Activated CD4-positive, alpha-beta T cell treated with anti-CD3 and anti-CD28 coated beads, Interleukin-2, amount 10 ng/mL, durations not matched to agents 7 days and 5 days (primary cell): ENCODE measurements at places on chromosomes 11 and 22.

GRCh38 chr11:34706709-34707461 lies 86.0 kb downstream of the EHF start:
- no peak for DNase-seq

DNA sequence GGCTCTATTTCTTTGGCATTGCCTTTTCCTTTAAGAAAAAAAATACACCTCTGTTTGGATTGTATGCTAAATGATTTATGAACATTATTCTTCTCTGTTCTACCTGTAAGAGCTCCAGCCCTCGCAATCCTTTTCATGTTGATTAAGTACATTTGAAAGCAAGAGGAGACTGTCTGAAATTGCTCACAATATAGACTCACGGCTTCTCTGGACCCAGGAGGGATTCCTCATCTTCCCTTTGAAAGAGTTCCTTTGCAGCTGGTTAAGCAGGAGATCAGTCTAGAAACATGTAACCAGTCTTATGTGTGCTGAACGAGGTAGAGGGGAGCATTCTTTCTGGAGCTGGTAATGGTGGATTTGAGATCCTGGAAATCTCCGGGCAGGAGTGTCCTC lies 47.4 kb downstream of the PKNOX2 start:
- DNase-seq: no peak

GRCh38 chr11:830295-831117 lies 2.2 kb upstream of the CD151 start:
- DNase-seq: peak; percentile 46

DNA sequence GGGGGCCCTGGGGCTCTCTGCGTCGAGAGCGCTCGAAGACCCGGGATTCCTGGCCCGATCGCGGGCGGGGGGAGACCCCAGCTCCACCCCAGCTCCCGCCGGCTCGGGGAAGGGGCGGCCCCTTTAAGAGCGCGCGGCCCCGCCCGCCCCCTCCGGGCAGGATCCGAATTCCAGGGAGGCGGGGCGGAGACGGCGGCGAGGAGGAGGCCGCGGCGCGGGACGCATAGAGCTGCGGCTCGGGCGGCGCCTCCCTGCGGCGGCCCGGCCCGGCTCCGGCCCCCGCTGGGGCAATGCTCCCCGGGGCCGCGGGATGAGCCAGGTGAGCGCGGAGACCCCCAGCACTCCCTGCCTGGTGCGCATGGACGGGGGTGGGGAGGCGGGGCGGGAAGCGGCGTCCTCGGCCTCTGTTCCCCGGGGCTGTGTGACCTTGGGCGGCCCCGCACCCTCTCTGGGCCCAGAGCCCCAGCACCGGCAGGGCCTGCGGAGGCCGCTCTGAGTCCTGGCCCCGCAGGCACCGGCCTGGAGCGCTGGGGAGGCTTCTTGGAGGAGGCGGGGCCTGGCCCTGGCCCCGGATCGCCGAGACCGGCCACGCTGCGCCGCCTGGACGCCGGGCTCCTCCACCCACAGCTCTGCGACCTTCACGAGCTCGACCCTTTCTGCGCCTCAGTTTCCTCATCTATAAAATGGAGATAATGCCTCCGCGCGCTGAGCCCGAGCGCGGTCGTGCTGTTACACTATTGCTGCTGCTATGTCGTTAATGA lies 565 bp downstream of the GAS2L1 start:
- DNase-seq: peak; percentile 30

GRCh38 chr11:59272771-59273372 lies 60.1 kb upstream of the MPEG1 start:
- no peak for DNase-seq

DNA sequence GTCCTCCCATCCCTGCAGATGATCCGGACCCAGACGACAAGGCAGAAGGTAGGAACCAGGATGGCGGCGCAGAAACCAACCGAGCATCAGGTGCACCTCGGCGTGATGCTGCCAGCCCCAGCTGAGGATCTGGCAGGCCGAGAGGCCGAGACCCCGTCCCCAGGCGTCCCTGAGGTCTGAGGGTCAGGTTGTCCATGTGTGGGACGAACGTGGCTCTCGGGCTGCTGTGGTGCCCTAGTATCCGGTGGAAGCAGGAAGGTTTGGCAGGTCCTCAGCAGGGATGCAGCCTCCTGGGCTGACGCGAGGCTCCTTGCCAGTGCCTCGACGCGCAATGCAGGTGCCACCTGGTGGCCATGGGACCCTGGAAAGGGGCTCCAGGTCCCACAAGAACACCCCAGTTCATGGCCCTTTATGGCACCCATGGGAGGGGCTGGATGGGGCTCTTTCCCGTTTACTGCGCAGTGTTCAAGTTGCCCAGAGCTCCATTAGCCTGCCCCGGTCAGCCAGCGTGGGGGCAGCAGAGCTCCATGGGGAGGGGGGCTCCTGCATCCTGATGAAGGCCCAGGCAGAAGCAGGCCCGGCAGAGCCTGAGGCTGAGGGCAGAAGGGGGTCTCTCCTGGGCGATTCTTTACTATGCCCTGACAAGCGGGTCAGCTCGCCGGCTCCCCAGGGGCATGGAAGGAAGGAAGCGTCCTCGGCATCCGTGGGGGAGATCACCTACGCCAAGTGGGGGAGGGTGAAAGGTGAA lies 129.9 kb downstream of the CTTN start:
- DNase-seq: no peak

GRCh38 chr11:77776455-77776854 lies 44.1 kb downstream of the RSF1 start:
- peak; percentile 12 for DNase-seq

- peak; percentile 65 for DNase-seq
Measured at GRCh38 chr11:121450401-121450800, 1.7 kb upstream of the SORL1 start.

- no peak for DNase-seq
Measured at GRCh38 chr11:3832816-3833215, 7.9 kb downstream of the RHOG start.

GRCh38 chr11:6377902-6378639 lies 12.2 kb upstream of the SMPD1 start:
- peak; percentile 37 for DNase-seq

DNA sequence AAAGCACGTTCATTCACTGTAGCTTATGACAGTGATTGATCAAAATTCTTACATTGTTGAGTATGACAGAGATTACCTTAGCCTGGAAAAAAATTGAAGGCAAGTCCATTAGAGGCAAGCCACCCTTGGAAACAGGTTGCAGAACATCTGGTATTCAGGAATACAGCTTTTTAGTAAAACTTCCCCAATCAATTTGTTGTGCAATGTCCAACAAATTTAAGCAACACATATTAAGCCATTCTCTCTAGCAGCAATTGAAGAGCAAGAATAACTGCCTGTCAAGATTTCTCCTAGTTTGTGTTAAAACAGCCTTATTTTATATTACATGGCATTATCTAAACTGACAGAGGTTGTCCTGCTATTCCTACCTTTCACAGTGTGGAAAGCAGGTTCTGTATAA lies 37.0 kb downstream of the BCL2L13 start:
- DNase-seq: no peak

- DNase-seq: no peak
Measured at GRCh38 chr22:17307566-17307965, 61.7 kb upstream of the CECR2 start.

GRCh38 chr11:28767574-28767973 lies 659.4 kb downstream of the METTL15 start:
- no peak for DNase-seq

DNA sequence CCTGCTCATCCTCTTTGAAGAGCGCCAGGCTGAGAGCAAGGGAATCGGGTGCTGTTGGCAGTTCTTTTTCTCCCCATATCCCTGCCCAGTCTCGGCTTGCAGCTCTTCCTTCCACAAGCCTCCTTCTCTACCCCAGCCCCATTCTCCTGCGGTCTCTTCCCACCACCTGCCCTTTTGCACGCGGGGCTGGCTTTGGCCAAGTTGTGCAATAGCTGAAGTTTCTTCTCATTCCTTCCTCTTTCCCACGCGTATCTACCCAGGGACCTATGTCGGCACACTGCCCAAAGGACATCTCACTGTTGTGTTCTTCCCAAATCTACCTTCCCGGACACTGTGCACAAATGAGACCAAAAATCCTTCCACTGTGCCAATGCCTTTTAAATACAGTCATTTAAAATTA lies 22.3 kb upstream of the HTR3A start:
- no peak for DNase-seq

DNA sequence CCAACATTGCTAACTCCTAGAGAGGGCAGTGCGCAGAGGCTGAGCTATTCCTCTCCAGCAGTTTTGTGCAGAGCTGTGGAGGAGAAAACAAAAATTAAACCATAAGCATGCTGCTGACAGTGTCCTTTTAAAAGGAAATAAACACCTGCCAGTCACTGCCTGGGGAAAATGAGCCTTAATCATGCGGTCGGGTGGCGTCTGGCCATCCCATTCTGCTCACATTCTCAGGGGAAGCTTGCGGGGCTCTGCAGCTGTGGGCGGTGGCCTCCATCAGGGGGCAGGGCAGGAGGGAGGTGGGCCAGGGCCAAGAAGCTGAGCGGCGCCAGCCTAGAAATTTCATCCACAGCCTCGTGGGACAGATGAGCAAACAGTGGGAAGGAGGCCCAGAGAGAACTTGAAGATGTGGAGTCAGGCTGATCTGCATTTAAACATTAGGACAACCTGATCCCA lies 71.0 kb upstream of the TP53I11 start:
- DNase-seq: no peak
